ENCODE measurements at places on chromosomes 5 and 9.

- no peak for DNase-seq
Observed at GRCh38 chr9:100090880-100091279, 7.9 kb downstream of the ERP44 start.

- DNase-seq, result no peak
Observed at GRCh38 chr9:116166713-116167112, 13.1 kb downstream of the PAPPA start.

GRCh38 chr5:157582731-157583620, 7.4 kb upstream of the ADAM19 start:
- DNase-seq, result no peak

DNA sequence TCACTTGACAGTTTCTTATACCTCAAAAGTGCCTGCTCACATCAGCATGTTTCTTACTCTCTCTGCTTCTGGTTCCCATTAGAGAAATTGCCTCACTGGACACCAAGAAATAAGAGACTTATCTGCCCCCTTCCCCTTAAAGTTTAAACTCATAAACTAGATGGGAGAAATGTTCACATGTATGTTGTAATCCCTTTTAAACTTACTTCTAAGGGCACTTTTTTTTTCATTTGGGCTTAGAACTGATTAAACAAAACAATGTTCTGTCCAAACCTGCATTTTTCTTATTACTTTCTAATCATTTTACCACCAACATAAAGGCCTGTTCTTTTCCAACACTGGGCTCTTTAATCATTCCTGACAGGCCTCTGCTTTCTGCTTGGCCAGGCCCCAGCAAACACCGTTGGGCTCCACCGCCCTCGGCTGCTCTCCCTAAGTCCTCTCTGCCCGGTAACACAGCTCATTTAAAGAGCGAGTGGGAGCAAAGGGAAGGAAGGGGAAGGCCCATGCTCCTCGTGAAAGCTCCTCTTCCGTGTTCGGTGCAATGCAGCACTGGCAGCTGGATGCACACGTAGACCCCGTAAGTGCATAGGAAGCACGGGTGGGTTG, 53.4 kb downstream of the ROR2 start:
- DNase-seq, result peak; percentile 54

- no peak for DNase-seq
Observed at GRCh38 chr9:113057193-113057592, 669 bp upstream of the ZFP37 start.
